ENCODE measurements at places on chromosomes 3 and 15. TPM values are rescaled to one million over a fixed set of nuclear protein-coding genes. Genes with fewer than 3 reads are reported as not detected.

Gene SPTSSB
- total RNA-seq: 0.05 TPM

DNA sequence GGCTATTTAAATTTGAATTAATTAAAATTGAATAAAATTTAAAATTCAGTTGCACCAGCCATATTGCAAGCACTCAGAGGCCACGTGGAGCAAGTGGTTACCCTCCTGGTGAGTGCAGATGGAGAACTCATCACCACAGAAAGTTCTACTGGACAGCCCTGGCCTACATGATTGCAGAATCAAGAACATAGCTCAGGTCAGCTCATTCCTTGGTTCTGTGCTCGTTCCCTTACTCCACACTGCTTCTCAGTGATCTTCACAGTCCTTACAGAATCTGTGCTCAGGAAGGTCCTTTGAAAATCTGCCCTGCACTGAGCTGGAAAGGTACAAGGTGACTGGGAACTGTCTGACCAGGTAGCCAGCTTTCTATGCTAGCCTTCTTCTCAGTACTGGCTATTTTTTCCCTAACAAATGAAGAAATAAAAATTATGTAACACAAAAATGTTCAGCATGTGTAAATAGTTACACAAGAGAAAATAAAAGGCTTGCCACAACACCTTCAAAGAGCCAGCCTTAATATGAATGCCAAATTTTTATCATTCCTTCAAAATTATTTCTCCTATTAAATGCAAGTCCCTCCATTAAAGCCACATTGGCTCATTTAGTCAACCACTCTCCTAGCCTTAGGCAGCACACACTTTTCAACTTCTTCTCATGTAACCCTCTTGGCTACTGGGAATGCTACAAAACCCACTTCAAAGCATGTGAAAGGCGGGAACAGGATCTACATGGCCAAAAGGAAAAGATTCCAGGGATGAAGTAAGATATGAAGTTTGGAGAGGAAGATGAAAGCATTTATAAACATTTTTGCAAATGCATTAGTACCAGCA lies 326.4 kb upstream of the WNT5A start:
- no peak for DNase-seq

- DNase-seq: peak; percentile 77
Observed at GRCh38 chr3:52770496-52771333, at the start of gene NEK4. Gene NEK4, minus strand, starts transcription at chr3:52770940. Its CDS starts 194 bp downstream, at chr3:52770746.

- DNase-seq: no peak
Observed at GRCh38 chr3:8903191-8903590, 60.1 kb downstream of the RAD18 start.

- DNase-seq: no peak
Observed at GRCh38 chr15:79086814-79087213, 3.8 kb downstream of the RASGRF1 start.

DNA sequence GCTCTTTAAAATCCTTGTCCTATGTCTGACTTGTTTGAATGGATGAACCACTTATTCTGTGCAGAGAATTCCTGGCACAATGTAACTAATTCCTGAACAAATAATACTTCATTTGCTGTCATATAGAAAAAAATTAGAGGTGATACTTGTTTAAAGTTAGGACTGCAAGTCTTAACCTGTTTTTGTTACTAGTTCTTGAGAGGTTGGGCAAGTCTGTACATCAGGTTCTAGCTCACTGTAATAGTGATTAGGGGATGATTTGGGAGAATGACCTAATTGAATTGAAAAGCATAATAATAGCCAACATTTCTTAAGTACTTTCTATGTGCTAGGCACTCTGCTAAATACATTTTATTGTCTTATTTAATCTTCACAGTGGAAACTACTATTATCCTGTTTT lies 49.3 kb downstream of the GMPS start:
- no peak for DNase-seq

Gene ZNF662
- total RNA-seq: 1.4 TPM

DNA sequence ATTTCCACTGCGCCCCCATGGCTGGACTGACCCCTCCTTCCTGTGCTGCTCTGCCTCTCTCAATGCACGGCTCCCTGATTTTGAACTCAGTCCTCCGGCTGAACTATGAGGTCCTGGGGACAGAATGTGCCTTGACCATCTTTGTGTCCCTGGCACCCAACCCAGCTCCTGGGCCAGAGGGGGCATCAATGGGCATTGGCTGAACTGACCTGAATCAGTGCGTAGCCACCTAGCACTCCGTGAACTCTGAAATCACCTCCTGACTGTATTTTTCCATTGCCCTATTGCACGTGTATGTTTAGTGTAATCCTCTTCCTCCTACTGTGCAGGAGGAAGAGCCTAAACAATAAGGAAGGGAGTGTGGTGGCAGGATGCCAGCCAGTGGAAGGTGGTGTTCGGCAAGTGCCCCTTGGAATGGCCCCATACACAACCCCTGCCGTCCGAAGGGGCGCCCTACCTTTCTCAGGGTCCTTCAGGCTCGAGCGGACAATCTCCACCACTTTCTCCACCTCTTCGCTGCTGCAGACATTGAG lies 33.5 kb downstream of the BDH1 start:
- no peak for DNase-seq

GRCh38 chr15:50377867-50378751 lies 23.1 kb upstream of the GABPB1 start:
- no peak for DNase-seq

Gene FAM107A
- total RNA-seq: not detected

- no peak for DNase-seq
Observed at GRCh38 chr15:62112616-62113593, 46.1 kb downstream of the C2CD4A start.

- no peak for DNase-seq
Observed at GRCh38 chr3:4741404-4742307, 237.6 kb upstream of the BHLHE40 start.

- no peak for DNase-seq
Observed at GRCh38 chr15:45635763-45636292, 999 bp downstream of the SQOR start.
